GM19239 (cell line): ENCODE measurements at places on chromosomes 7 and 10.

GRCh38 chr10:80137031-80137862 is 4.7 kb downstream of the PLAC9 start:
- no peak for DNase-seq

GRCh38 chr7:20083781-20084180 is 133.4 kb downstream of the MACC1 start:
- DNase-seq = no peak

GRCh38 chr7:94530109-94530508 is 20.5 kb downstream of the CASD1 start:
- DNase-seq = no peak

DNA sequence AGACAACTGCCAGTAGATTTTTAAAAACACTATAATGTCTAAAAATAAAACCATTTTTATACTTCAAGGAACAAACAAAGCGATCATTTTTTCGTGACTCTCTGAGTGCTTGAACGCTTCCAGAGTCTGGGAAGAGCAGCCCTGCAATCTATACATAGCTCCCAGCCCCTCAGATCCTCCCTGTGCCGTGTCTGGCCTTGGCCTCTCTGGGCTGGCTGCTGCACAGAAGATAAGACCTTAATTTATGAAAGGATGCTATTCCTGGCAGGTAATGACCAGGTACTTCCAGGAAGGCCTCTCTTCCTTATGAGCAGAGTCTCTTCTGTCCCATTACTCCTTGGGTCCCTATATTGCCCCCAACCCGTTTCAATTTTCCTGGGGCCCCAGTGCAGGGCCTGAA is 200.9 kb upstream of the AOAH start:
- DNase-seq = no peak

DNA sequence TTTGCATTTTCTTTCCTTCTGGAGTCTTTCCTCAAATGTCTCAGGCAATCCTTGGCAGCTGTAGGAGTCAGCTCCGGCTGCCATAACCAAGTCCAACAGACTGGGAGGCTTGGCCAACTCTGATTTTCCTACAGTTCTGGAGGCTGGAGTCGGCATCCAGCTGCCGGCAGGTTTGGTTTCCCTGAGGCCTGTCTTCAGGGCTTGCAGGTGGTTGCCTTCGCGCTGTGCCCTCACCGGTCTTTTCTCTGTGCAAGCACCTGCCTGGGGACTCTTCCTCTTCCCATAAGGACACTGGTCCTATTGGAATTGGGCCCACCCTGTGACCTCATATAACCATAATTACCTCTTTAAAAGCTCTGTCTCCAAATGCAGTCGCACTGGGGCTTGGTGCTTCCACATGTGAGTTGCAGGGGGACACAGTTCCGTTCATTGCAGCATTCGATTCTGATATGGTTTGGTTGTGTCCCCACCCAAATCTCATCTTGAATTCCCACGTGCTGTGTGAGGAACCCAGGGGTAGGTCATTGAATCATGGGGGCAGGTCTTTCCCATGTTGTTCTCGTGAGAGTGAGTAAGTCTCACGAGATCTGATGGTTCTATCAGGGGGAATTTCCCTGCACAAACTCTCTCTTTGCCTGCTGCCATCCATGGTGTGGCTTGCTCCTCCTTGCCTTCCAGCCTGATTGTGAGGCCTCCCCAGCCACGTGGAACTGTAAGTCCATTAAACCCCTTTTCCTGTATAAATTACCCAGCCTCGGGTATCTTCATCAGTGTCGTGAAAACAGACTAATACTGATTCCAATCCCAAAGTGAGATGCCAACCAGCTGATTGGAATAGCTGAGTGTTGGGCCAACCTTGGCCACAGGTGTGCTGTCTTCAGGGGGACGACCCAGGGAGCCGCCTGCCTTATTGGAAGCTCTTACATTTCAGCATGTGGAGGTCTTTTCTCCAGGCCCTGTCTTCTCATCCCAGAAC is 7.9 kb downstream of the GALNTL5 start:
- DNase-seq = no peak

- no peak for DNase-seq
Measured at GRCh38 chr10:45439873-45440272, 65.9 kb downstream of the ALOX5 start.

GRCh38 chr7:155543926-155544325 is 2.4 kb downstream of the CNPY1 start:
- DNase-seq = no peak

- no peak for DNase-seq
Measured at GRCh38 chr10:14621037-14621436, 153.7 kb downstream of the FAM107B start.

- no peak for DNase-seq
Measured at GRCh38 chr10:34993782-34994181, 96.4 kb downstream of the CUL2 start.

DNA sequence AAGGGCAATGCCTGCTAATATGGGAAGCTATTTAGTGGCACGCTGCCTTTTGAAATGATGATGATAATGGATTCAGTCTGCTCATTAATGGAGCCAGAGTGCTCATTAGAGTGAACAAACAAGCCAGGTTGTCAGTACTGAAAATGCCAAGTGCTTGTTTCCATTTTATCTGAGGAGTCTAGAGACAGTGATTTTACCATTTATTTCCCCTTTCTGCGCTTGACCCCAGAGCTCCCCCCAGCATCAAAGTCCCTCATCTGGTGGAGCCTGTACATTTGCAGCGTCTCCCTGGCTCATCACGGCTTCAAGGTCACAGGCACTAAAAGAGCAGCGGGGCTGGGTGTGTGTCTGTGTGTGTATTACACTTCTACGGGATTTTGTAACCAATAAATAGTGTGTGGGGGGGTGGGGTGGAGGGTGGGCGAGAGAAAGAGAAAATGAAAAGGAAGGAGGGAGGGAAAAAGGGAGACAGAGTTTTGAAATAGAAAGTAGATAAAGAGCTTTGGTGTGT is 553.8 kb downstream of the TFEC start:
- DNase-seq = no peak

GRCh38 chr7:44846816-44847508 is 925 bp downstream of the H2AZ2 start:
- no peak for DNase-seq

GRCh38 chr10:81251457-81252115 is 623.4 kb upstream of the NRG3 start:
- no peak for DNase-seq

DNA sequence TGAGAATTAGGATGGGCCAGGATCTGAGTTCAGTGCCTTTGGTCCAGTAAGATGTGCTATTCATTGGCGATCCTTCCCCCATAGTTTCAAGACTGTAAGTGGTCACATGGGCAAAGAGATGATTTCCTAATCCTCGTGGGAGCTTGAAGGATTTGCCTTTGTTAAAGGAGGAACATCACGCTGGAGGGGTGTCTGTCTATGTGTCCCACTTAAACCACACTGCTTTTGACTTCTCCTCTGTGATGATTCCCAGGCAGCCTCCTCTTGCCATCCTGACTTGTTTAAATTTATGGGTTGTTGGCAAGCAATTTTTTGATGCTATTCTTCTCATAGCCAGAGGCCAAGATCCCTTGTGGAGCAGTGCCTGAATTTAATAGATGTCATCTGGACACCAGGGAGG is 154.0 kb downstream of the TCF7L2 start:
- no peak for DNase-seq

DNA sequence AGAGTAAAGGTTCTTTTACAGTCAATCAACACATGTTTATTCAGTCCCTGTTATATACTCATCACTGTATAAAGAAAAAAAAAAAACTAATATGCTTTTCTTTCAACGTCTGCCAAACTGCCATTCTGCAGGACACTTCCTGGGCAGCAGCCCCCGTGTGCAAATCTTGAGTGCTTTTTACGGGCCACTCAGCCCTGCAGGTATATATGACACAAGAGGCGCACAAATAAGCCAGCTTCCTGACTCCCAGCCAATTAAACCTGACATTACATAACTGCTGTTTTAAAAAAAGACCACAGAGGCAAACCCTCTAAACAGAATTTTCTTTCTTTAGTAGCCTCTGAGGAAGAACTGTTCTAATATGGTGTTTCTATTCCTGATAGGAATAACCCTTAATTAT is 263.0 kb upstream of the NEBL start:
- DNase-seq = no peak
